Lower lobe of right lung (tissue), 2 donors: ENCODE measurements at places on chromosomes 6 and 20. TPM values are rescaled to one million over a fixed set of nuclear protein-coding genes. Genes with fewer than 3 reads are reported as not detected.
A peak's percentile ranks its signal among the peaks of the same experiment; 100 is the strongest.

DNA sequence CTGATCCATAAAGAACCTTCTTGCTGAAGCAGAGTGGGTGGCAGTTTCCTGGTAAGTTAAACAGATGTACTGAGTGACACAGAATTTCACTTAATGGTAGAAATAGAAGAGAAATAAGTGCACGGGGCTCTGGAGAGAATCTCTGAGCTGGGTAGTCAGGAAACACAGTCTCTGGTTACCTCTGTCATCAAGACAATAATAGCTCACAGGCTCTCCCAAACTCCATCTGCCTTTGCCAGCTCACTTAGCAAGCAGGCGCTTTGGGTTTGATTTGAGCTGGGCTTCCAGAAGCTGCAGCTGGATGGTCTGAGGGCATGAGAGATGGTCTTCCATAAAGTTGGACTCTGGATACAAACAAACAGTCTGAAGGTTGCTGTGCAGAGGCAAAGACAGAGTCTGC lies 39.6 kb upstream of the PRSS35 start:
- DNase-seq, result no peak

- no peak for DNase-seq
These were observed 64.1 kb upstream of the F13A1 start for GRCh38 chr6:6384520-6384919.

- DNase-seq, result no peak
These were observed 539.7 kb downstream of the QKI start for GRCh38 chr6:163954088-163954775.

Gene AGPAT4
- total RNA-seq, result 19.7 TPM

DNA sequence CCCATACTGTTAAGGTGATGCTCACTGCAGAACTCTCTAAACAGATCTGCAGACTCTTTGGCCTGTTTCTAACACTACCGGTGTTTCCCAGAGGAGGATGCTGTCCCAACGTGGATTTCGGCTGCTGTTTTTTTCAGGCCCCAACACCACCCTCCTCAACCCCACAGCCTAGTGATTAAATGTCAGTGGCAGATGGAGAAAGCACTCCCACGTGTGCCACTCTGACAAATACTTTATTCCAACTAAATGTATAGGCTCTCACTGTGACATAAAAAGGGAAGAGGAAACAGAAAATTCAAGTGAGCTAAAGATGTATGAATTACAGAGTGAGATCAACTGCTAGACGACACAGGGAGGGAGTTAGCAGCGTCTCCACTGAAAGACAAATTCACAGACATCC lies 3.6 kb downstream of the TBC1D20 start:
- no peak for DNase-seq

DNA sequence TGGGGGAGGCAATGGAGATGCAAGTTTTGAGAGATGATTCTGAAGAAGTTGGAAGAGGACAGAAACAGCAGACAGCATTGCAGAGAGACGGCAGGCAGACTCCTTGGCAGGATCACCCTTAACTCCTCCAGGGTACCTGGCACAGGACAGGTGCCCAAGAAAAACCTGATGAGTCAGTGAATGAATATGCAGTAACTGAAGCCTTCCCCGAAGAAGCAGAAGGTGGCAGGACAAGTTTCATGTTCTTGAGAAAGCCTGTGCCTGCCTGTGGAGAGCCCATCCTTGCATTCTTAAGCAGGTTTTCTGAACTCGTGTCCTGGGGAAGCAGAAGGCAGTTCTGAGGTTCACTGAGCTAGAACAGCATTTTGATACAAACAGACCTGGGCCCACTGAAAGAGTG lies 79.6 kb upstream of the SASH1 start:
- DNase-seq, result no peak

DNA sequence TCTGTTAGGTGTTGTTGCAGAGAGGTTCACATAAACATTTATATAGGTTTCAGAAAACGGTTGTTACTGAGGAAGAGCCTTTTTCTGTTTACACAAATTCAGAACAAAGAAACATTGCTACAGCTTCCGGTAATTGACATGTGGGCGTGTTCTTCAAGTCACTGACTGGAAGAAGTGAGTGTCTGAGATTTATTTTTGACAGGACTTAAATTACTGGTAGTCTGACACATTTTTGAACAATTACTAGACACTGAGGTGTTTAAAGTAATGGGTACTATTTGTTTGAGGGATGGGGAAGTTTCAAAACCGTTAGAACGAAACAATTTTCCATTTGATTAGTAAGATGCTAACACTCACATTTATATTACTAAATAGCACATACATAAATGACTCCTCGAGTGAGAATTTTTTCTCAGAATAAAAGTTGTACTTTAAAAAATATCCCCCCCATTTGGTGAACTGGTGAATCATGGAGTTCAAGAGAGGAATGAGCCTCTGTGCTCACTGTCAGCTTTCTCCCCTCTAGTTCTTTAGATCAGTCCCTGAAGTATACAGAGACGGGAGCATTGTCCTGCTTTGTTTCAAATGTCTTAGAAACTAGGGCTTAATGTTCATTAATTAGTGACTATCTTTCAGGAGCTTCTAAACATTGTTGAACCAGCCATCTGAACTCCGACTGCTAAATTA lies 98.7 kb downstream of the TSHZ2 start:
- no peak for DNase-seq

DNA sequence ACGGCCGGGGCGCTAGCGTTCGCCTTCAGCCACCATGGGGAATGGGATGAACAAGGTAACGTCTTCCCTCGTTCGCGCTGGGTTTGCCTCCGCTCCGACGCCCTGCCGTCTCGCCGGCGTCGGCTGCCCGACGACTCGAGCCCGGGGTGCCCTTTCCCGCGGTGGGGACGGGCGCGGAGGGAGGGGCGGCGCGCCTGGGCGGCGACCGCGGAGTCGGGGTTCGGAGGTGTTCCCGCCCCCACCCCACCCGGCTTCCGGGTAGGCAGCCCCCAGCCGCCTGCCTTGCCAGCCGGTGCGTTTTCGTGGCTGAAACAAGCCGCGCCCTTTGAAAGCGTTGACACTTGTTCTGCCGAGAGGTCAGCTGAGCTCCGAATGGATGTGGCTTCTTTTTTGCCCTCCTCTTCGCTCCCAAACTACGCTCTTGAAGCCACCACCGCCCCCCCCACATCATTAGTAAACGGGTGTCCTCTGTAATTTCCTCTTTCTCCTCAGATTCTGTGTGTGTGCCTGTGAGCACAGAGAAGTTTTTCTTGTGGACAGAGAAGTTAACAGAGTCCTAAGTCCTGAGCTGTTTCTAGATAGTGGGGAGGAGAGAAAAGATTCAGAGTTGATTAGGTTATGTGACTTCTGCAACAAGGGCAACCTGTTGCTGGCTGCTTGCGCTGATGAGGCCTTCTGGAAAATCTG lies 362 bp downstream of the DUSP22 start:
- peak; percentile 89 for DNase-seq

Gene TENT5A
- 26.6 TPM for total RNA-seq

DNA sequence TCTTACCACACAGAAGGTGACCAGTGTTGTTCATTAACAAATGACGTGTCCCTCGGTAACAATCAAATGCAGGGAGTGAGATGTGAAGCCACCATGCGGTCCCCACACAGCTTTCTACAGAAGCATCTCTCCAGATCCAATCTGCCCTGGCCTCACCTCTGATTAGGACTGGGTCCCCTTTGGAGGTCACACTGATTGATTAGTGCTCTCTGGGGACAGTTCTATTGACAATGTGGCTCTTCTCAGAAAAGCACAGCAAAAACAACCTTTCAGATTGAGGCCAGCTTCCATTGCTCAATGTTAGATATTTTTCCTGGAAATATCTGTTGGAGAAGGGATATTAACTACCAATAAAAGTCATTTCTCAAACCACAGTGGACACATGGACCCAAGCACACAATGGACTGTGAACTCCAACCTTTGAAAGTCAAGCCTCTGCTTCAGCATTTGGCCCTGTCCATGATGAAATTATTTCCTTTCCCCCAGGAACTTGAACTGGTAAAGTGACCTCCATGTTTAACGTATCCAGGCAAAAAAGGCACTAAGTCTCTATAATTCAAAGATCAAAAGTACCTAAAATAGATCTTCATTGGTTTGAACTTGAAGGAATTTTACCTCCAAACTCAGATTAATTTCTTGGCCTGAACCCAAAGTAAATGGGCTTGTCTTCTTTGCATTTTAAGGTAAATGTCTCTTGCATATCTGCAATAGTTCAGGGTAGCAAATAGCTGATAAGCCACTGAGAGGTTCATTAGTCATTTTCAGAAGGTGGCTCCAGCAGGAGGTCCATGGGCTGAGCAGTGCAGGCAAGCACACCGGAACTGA lies 118.5 kb downstream of the FOXA2 start:
- no peak for DNase-seq

DNA sequence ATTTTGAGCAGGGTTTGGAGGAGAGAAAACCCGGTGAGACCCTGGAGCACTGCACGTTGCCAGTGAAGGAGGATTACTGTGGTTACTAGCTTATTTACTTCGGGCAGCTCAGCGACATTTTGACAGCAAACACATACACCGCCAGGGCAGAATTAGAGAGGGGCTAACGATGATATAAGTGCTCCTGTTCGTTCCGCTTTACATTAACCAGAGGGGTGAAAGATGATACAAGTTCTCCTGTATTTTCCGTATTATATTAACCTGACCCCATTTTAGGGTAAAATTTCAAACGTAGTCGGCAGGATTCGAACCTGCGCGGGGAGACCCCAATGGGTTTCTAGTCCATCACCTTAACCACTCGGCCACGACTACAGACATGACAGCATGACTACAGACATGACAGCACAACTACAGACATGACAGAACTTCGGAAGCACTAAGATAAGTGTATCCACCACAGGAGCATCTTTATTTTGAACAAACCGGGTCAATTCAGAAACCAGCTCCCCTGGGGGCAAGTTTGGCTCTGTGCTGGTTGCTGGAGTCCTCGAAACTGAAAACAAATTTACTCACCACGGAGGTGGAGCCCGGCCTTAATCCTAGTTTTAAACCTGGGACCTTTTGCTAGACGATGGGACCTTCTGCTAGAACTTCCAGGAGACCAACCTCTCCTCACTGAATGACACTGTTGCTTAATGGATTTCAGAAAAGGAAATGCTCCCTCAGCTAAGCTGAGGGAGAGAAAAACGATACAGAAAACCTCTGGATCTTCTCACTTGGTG lies 80.4 kb upstream of the ZNF184 start:
- DNase-seq, result no peak

Gene SDC4
- 259 TPM for total RNA-seq

GRCh38 chr6:34065466-34066217 lies 80.2 kb downstream of the GRM4 start:
- no peak for DNase-seq

Gene FAM229B
- 13.6 TPM for total RNA-seq

DNA sequence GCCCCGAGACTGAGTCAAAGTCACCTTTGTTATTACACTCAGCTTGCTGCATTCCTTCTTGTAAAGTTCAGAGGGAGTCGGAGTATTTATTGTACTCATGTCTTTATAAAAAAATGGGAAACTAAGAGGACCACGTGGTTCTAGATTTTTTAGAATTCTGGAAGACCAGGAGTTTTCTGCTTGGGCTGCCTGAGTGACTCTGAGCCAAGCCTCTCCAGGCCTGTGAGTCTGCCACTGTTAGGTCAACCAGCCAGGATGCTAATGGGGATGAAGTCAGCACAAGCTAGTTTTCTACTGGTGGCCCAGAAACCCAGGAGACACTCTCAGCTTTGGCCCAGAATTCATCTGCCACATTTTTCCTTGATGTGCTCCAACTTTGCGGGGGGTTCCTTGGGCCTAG lies 453.5 kb upstream of the SULF2 start:
- no peak for DNase-seq

Gene SPATS1
- total RNA-seq, result 1.8 TPM

Gene PNLDC1
- total RNA-seq, result 0.27 TPM
